Stimulated activated naive CD4-positive, alpha-beta T cell (primary cell): ENCODE measurements at places on chromosomes 13 and 19.

- DNase-seq: peak; percentile 36
These were observed 5.9 kb downstream of the DOHH start for GRCh38 chr19:3494559-3494958.

- no peak for DNase-seq
These were observed 8.6 kb upstream of the MKNK2 start for GRCh38 chr19:2059422-2060201.

GRCh38 chr13:66128692-66129269, 1101.4 kb downstream of the PCDH9 start:
- DNase-seq: no peak

DNA sequence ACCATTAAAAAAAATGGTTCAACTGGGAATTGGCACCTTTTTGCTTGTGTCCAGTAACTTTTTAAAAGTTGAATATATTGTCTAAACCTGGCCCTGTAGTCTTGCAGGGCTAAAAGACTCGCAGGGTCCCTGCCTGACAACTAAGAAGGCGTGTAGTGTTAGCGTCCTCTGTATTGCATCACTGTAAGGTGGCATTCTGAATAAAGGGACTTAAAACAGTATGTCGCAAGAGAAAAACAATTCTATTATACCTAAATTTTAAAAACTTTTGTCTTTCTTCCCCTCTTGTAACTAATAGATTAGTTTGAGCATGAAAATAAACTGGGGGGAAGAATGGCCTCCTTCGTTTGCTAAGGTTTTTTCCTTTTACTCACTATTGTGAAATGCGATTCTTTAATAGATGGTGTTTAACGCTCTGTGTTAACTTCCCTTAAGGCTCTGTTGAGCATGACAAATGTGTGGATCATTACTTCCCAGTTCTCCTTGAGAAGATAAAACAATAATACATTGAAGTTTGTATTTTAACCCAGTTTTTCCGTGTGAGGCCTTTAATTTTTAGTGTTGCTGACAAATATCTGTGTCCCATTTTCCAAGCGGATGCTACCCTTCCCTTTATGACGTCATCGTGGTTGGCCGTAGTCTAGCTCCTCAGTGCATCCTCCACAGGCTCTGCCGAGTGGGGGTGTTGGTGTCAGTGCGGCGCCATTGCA, 134.6 kb downstream of the KATNAL1 start:
- DNase-seq: no peak

- DNase-seq: no peak
These were observed 22.6 kb downstream of the SUGP1 start for GRCh38 chr19:19297759-19298158.

GRCh38 chr19:28549680-28550277, 663.2 kb downstream of the UQCRFS1 start:
- no peak for DNase-seq

DNA sequence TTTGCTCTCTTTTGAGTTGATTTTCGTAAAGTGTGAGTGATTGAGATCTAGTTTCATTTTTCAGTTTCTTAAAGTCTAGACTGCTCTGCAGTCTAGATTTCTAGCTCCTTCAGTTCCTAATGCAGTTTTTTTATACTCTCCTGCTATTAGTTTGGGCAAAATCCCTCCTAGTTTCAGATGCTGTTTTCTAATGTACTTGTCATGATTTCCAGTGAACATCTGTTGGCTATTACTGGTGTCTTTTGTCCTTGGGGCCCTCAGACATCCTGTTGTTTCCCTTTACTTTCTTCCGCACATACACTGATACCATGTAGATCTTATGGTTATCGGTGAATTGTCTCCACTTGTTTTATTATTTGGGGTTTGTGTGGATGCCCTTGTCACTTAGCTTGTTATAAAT, 292.1 kb downstream of the TDRD3 start:
- no peak for DNase-seq

DNA sequence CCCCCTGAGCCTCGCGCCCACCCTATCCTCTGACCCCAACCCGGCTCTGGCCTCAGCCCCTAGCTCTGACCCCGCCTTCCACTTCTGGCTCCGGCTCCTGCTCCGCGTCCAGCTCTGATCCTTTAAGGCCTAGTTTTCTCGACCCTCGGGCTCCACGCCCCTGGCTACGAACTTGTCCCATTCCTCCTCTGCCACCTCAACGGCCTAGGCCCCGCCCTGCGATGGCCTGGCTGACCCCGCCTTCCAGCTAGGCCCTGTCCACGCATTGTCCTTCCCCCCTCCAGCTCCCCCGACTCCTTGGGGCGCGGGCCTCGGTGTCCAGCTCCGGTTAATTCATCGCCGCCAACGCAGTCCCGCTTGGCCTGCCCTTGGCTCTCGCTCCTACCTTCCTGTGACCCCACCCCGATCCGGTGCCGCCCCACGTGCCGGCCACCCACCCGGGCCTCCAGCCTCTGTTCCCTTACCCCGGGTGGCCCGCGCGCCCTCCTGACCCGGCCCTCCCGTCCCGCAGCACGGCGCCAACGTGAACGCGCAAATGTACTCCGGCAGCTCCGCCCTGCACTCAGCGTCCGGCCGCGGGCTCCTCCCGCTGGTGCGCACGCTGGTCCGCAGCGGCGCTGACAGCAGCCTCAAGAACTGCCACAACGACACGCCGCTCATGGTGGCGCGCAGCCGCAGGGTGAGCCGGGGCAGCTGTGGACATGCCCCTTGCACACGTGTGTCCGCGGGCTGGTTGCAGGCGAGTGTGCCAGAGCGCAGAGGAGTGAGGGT, 9.4 kb downstream of the BCL3 start:
- DNase-seq: no peak

DNA sequence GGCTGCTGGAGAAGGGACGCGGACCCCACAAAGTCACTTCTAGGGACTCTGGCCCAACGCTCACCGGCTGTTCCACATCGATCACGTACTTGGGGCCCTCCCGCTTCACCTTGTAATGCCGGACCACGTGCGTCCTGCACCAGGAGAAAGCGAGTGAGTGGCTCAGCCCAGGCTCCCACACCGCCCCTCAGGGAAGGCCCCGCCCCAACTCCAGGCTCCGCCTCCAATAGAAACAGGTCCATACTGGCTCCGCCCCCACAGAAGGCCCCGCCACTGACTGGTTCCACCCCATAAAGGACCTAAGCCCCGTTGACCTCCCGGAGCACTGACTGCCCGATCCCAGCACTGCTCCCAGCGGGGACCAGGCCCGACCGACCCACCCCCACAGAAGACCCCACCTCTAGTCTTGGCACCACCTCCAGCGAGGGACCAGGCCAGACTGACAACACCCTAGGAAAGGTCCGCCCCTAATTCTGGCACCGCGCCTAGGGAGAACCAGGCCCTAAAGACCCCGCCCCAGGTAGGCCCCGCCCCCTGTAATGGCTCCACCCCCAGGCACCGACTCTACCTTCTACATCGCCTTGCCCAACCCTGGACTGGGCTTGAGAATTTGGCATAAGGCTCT, 11.3 kb downstream of the STAP2 start:
- DNase-seq: peak; percentile 72

- DNase-seq: no peak
These were observed 43.2 kb downstream of the MTMR6 start for GRCh38 chr13:25244123-25244522.

GRCh38 chr19:2148482-2149135, 2.8 kb downstream of the AP3D1 start:
- DNase-seq: no peak
